ENCODE measurements at places on chromosomes 6 and 20.

DNA sequence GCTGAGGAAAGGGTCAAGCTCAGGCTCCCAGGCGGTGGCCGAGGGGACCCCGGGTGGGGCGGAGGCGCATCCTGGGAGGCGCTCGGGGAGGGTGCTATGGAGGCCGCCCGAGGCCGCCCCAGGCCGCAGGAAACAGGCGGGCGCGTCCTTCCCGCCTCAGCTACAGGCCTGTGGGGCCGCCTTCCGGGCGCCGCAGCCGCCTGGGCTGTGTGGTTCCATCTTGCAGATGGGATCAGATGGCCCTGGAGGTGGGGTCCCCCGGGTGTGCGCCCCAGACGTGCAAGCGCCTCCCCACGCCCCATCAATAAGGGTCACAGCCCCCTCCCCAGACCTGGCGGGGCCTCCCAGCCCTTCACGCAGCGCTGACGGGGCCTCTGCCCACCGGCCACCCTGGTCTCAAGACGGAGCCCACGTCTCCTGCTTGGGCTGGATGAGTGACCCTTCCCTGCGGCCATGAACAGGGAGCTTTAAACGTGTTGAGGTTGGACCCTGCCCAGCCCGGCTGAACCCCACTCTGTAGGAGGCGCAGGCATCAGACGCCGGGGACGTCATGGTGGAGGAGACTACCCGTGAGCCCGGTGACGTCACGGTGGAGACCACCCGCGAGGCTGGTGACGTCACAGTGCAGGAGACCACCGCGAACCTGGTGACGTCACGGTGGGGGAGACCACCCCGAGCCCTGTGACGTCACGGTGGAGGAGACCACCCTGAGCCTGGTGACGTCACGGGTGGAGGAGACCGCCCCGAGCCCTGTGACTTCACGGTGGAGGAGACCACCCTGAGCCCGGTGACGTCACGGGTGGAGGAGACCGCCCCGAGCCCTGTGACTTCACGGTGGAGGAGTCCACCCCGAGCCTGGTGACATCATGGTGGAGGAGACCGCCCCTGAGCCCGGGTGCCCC, 267.0 kb downstream of the DLL1 start:
- no peak for DNase-seq

DNA sequence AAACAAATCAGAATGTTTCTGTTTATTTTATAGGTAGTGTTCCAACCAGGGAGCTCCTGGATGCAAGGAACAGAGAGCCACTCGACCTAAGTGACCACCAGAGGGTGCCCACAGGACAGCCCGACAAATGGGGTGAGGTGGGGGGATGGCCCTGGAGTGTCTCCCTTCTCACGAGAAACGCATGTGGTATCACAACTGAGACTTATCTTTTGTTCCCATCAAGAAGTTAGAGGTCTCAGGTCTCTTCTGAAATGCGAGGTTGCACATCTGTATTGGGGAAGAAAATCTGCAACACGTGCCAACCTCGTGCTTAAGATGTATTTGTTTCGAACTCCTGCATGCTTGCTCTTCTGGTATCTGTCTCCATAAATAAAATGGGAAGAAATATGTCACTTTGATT, 104.0 kb downstream of the ISM1 start:
- no peak for DNase-seq

DNA sequence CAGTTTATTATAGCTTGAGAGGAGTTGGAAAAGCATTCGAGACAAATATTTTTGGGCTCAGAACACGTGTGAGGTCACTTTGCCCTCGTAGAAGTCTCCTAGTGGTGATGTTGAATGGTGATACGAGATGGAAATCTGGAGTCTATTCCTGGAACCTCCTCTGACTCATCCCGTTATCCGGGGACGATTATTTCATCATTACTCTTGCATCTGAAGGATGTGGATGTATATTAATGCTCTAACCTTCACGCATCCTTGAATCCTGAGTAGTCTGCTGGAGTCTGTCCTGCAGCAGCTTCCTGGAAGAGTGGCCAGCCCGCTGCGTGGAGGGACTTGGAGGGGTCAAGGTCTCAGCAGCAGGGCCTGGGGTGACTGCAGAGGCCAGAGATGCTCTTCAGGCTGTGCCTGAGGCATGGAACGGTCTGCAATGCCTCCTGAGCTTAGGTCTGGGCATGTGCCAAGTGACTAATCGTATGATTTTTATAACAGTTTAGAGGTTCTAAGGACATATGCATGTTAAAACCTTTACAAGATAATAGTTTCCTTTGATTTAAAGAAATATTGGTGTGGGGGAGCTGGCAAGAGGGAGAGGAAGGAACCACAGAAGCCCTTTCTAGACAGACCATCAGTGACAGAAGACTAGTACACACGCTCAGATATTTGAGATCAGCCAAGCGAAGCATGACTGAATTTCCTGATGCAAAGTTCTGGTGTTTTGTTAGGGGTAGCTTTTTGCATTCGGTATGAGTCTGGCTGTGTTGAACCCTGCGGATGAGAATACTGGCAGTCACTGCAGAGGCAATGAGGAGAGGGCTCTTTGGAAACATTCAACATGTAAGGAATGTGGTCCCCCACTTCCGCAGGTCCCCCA, 400.2 kb downstream of the QKI start:
- no peak for DNase-seq

- DNase-seq: no peak
Observed at GRCh38 chr6:71252410-71252809, 36.2 kb upstream of the OGFRL1 start.

- DNase-seq: no peak
Observed at GRCh38 chr6:136526196-136526930, 23.9 kb downstream of the MAP7 start.

DNA sequence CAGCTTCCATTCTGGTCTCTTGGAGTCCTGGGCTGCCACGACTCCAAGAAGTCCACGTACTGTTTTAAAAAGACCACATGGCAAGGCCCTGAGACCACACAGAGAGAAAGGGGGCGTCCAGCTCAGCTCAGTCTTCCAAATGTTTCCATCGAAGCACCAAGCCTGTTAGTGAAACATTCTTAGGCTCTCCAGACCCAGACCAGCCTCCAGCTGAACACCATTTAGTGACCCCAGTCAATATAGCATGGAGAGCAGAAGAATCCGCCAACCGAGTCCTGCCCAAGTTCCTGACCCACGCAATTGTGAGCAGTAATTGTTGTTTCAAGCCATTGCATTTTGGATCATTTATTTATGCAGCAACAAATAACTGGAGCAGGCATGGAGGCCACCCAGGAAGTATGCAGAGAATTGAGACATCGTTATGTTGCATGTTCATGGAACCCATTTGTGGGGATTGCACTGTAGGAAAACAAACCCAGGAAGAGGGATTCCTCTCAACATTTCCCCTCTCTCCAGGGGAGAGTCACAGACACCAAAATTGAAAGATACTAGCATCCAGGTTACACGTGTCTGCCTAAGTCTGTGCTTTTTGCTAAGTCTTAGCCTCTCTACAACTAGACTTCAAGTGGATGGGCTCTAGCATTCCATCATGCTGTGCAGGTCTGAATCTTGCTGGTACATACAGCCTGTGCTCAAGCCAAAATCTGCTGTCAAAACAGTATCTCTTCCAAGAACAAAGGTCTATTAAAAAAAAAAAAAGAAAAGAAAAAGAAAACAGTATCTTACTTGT, 42.7 kb downstream of the SNRNP48 start:
- DNase-seq: no peak

DNA sequence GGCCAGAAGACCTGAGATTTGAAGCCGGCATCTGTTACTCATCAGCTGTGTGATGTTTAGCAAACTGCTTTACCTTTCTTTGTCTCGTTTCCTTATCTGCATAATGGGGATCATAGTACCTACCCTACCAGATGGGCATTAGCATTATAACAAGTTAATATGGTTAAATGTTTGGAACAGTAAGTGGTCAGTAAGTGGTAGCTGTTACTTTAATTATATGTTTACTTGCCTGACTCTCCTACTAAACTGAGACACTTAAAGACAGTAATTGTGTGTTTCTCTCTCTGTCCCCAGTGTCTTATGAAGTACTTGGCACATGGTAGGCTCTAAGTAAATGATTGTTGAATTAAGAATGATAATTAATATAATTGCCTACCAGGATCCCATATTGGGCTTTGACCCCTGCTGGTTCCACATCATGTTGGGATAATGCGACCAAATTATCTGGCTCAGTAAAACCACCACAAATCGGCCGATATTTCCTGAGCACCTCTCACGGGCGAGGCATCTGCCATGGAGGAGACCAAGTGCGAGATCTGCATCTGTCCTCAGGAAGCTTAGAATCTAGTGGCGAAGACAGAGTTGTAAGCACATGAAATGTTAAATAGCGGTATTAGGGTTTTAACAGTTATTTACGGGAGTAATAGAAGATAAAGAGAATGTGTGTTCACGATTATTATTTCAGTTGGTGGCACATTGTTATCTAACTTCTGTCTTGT, 31.4 kb downstream of the PTK7 start:
- no peak for DNase-seq

- DNase-seq: no peak
Observed at GRCh38 chr20:57387463-57387862, 3.7 kb upstream of the RBM38 start.

- no peak for DNase-seq
Observed at GRCh38 chr6:166716910-166717617, 90.0 kb upstream of the RPS6KA2 start.
